Hematopoietic multipotent progenitor cell treated with erythropoietin and hydrocortisone succinate and interleukin-3 and kit ligand, for 15 days (in vitro differentiated cells): ENCODE measurements at places on chromosomes 11 and 22.

- DNase-seq = no peak
Observed at GRCh38 chr11:108891143-108891542, 226.3 kb downstream of the DDX10 start.

GRCh38 chr11:37642296-37642695 lies 1044.3 kb upstream of the RAG2 start:
- no peak for DNase-seq

- DNase-seq = no peak
Observed at GRCh38 chr11:95922099-95922498, 1.8 kb downstream of the MTMR2 start.

GRCh38 chr11:21323617-21324016 lies 654.2 kb downstream of the NELL1 start:
- DNase-seq = no peak

- DNase-seq = no peak
Observed at GRCh38 chr22:16949561-16949960, 58.5 kb downstream of the GAB4 start.

DNA sequence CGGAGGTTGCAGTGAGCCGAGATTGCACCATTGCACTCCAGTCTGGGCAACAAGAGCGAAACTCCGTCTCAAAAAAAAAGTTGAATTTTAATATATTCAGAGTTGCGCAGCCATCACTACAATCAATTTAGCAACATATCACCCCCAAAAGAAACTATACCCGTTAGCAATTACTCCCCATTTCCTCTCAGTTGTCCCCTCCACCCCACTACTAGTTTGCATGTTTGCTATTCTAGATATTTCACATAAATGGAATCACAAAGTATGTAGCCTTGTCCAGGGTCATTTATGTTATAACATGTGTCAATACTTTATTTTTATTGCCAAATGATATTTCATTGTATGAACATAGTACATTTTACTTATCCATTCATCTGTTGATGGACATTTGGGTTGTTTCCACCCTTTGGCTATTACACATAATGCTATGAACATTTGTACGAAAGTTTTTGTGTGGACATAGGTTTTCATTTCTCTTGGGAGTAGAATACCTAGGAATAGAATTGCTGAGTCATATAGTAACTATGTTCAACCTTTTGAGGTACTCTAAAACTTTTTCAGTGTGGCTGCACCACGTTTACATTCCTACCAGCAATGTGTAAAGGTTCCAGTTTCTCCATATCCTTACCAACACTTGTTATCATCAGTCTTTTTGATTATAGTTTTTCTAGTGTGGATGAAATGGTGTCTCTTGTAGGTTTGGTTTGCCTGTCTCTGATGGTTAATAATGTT lies 2.2 kb downstream of the ZNF143 start:
- peak; percentile 34 for DNase-seq

DNA sequence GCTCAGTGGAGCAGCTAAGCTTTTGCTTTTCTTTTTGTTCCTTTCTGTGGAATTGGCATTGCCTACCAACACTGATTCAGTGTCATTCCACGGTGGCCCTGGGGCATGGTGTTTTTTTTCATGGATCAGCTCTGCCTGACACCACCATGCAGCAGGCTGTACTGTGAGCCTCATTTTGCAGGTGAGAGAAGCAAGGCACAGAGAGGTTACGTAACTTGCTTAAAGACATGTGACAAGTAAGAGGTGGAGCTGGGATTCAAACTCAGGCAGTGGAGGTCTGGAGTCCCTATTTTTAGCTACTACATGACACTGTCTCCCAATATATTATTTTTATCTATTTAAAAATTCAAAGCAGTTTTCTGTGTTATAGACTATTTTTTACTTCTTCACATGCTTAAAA lies 44.4 kb downstream of the APOL3 start:
- no peak for DNase-seq

DNA sequence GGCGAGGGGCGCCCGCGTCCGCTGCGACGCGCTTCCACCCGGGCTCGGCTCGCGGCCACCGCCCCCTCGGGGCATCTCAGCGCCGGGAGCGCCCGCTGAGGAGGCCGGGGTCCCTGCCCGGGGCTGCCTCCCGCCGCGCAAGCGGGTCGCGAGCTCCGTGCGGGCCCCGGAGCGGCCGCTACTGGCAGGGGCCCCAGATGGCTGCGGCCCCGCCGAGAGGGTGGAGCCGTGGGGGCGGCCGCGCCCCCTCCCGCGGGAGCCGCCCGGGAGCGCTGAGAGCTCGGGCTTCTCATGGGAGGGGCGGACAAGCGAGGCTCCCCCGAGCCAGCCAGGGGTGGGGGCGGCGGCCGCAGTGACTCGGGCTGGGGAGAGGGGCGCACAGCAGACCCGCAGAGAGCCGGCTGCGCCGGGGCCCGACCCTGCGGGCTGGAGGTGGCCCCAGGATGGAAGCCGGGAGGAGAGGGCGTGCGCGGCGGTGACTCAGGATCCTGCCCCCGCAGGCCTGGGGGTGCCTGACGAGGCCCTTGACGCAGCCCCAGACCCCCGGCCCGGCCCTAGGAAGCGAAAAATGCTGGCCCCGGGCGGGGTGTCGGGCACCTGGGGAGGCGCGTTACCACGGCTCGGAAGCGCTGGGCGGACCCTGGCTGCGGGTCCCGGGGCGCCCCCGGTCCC lies 603 bp upstream of the ZFTA start:
- no peak for DNase-seq

DNA sequence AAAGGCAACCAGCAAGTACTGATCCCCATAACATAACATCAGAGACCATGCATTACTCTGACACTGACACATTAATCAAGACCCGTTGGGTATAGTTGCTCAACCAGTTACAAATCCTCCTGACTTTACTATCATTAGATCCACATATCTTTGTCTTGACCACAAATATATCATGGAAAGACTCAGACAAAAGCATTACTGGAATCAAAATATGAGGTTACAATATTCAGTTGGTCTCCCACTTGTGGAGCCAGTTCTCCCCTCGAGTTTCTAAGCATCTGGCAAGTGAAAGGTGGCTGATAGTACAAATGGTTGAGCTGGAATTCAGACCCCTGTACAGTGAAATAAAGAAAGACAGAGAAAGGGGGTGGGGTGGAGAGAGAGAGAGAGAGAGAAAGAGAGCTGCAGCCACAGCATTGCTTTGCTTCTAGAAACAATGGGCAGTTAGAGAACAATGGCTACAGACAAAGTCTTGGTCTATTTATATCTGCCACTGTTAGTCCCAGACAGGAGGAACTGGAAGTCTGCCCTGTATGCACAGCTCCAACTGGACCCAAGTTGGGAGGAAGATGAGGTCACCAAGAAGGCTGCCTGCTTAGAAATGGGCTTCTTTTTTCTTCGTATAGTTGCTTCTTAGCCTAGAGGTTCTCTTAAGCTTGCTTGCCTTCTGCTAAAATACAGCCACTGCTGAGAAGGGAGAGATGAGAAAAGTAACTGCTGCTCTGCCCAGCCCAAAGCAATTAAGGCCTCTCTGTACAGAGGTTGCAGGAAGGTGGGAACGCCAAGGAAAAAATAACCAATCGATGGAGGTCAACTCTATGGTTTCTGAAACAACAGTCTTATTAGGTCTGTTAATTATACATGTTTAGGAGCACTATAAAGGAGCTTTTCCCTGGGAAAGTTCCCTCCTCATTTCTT lies 85.5 kb downstream of the ETS1 start:
- DNase-seq = no peak

- DNase-seq = peak; percentile 79
Observed at GRCh38 chr11:76234416-76235232, 28.3 kb upstream of the WNT11 start.

GRCh38 chr11:75212411-75212810 lies 28.2 kb upstream of the TPBGL start:
- no peak for DNase-seq

DNA sequence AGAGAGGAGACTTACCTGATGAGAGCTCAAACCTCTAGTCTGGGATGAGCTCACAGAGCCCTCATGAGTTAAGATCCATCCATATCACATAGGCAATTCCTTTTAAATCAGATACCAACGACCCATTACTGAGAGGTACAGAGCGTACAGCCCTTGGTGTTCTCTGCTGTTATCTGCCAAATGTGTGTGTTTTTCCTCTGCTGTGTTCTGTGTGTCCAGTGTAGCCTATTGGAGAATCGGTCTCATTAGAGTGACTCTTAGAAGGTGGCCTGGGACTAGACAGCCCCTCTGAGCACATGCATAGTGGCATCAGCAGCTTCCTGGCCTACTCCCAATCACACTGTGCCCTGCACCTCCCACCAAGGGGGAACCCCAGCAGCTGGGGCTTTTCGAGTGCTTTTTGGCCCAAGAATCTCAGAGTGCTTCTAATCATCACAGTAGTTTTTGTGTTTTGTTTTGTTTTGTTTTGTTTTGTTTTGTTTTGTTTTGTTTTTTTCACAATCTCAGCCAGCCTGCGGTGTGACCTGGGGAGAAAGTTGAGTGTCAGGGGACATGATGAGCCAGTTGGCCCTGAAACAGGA lies 25.4 kb downstream of the TP53AIP1 start:
- no peak for DNase-seq

GRCh38 chr11:126421271-126421671 lies 65.8 kb downstream of the ST3GAL4 start:
- DNase-seq = no peak

GRCh38 chr11:74333193-74333592 lies 21.8 kb upstream of the P4HA3 start:
- no peak for DNase-seq

DNA sequence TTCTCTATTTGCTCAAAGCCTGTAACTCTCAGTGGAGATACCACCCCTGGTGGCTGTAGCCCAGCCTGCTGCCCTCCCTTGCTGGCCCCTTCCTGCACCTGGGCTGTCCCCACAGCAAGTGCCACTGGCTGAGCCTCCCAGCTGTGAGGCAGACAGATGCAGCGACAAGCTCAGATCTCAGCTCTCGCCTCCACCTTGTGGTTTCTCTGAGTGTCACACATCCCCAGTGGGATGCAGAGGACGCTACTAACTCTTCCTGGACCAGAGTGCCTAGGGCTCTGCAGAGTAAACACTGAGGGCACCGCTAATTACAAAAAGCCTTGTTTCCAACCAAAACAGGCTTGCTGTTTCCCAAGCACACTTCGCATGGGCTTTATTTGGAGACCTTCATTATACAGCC lies 8.9 kb downstream of the YPEL1 start:
- DNase-seq = no peak

- DNase-seq = no peak
Observed at GRCh38 chr22:44538518-44539315, 40.7 kb upstream of the RTL6 start.

DNA sequence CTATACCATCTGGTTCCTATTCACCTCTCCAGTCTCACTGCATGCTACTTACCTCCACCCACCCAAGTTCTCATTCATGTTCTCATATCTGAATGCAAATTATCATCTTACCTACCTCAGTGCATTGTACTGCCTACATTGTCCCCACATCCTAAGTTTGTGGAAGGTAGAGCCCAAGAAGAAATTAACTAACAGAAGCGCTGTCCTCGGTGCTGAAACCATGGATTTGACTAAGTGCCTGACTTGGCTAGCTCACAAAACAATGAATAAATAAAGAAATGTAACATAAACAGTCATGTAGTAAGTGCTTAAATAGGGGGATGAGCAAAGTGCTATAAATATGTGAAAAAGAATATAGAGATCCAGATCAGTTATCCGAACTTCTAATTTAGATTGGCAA lies 63.2 kb downstream of the GRIA4 start:
- DNase-seq = no peak

GRCh38 chr11:70230151-70230839 lies 27.2 kb downstream of the FADD start:
- DNase-seq = no peak

DNA sequence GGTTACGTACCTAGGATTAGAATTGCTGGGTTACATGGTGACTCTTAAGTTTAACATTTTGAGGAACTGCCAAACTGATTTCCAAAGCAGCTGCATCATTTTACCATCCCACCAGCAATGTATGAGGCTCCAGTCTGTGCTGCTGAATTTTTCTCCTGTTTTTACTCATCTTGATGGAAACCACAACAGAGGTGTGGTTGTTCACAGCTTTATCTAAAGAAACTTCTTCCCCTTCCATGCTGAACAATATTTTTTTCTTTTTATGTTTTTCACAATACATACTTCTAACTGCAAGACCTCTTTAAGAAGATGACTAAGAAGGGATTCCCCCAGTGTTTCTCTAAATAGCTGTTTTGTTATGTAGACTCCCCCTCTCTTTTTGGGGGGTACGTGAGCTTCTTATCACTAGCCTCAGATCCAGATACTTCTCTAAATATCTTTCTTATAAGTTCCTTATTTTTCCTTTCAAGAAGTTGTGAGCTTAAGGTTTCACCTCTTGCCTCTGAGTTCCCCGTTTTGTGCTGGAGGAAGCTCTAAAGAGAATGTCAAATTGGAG lies 24.0 kb downstream of the TCP11L1 start:
- no peak for DNase-seq

- no peak for DNase-seq
Observed at GRCh38 chr11:46018651-46019050, 96.2 kb downstream of the LARGE2 start.

- no peak for DNase-seq
Observed at GRCh38 chr22:17303840-17304779, 65.2 kb upstream of the CECR2 start.

DNA sequence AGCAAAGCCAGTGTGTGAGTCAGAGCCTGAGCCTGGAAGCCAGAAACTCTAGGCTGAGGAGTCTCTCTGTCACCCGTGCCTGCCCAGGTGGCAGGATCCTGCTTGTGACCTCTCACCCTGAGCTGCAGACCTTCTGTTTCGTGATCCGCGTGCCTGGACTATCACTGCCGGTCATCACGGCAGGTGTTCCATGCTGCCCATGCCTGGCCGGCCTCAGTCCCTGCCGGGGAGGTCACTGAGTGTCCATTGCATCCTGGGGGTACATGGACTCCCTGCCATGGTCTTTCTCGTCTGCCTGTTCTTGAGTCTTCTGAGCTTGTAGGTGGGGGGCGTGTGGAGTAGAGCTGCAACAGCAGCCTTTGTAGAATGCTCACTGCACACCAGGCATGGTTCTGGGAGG lies 1032.4 kb downstream of the TBC1D22A start:
- DNase-seq = no peak

GRCh38 chr11:2477254-2477653 lies 32.4 kb downstream of the KCNQ1 start:
- DNase-seq = no peak

GRCh38 chr11:102572554-102573220 lies 42.1 kb upstream of the MMP7 start:
- DNase-seq = no peak

GRCh38 chr22:46969491-46969890 lies 207.0 kb downstream of the TBC1D22A start:
- no peak for DNase-seq

DNA sequence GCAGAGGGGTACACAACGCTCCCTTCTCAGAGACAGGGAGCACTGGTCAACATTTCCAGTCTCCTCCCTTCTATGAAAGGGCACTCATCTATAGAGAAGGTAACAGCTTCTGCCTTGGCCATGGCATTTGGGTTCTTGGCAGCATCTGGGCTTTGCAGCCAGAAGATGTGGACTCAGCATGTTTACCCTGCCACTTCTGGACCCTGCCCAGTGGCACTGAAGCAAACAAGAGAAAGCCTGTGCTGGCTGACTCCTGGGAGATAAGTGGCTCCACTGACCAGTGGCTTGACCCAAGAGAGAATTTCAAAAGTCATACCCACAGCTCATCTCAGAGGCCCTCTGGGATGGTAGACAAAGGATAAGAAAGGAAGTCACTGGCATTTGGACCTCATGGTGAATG lies 8.0 kb downstream of the CSNK2A3 start:
- DNase-seq = no peak
